BJ (cell line): ENCODE measurements at places on chromosomes 7 and 10.
A peak's percentile ranks its signal among the peaks of the same experiment; 100 is the strongest.

- DNase-seq, result no peak
Observed at GRCh38 chr7:99440195-99440594, 1.5 kb downstream of the CPSF4 start.

DNA sequence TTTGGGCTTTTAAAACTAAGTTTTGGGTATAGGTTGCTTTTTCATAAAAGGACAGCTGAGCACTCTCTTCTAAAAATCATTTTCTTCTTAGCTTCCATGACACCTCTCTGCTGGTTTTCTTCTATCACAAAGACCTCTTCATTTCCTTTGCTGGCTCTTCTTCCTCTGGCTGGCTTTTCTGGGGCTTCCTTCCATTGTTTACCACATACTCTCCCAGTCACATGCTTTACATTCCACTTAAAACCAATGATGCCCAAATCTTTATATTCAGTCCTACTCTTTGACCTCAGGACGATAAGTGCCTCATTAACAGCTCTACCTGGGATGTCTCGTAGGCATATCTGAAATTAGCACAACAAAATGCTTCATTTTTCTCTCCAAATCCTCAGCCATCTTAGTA lies 26.8 kb downstream of the FAM133B start:
- no peak for DNase-seq

DNA sequence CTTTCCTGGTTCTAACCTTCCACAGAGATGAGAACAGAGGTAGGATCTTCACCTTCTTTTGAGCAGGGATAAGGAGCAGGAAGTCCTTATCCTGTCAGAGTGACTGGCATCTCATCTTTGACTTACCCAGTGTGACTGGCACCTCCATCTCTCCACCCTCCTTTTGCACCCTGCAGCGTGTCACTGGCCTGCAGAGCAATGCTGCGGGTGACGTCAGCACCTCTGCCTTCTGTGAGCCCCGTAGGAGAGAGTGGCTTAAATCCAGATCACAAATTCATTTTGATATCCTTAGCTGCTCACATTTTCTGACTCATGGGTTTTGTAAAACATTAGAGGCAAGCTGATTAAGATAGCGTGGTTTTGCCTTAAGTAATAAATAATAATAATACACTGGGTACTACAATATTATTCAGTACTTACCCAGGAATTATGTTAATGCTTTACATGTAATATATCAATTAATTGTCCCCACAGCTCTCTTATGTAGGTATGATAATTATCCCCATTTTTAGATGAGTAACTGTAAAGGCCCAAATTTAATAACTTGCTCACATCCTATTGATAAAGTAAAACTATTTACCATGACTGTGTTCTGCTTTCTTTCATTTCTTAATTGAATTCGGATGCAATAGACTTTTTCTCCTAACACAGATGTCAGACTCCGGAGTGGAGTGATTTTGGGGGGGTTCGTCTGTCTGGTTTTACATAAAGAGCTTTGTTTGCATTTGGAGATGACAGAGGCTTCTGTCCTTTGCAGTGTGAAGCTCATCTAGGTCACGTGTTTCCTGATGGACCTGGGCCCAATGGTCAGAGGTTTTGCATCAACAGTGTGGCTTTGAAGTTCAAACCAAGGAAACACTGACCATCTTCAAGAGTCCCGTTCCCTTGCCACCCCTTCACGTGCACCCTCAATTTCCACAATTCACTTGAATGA lies 24.9 kb downstream of the MSRB2 start:
- no peak for DNase-seq

- DNase-seq, result no peak
Observed at GRCh38 chr7:13307040-13307439, 619.6 kb downstream of the ARL4A start.

- DNase-seq, result no peak
Observed at GRCh38 chr10:19958787-19959186, 142.6 kb downstream of the PLXDC2 start.

- DNase-seq, result no peak
Observed at GRCh38 chr10:14205233-14205632, 125.5 kb downstream of the FRMD4A start.

- peak; percentile 31 for DNase-seq
Observed at GRCh38 chr10:227014-227413, 91.8 kb downstream of the ZMYND11 start.

DNA sequence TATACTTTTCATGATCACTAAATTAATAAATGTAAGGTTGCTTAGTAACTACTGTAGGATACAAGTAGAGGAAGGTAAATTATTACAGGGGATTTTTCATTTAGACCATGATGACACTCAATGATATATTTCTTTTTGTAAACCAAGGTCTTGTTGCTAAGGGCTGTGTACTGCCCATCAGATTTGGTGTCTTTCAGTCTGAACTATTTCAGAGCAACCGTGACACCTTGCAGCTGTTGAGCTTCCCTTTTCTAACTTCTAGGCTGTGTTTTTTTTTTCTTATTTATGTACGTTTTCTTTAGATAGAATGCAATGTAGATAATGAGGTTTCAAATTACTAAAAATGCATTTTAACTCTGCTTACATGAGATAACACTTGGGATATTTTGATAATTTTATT lies 292.0 kb upstream of the MBL2 start:
- DNase-seq, result no peak

DNA sequence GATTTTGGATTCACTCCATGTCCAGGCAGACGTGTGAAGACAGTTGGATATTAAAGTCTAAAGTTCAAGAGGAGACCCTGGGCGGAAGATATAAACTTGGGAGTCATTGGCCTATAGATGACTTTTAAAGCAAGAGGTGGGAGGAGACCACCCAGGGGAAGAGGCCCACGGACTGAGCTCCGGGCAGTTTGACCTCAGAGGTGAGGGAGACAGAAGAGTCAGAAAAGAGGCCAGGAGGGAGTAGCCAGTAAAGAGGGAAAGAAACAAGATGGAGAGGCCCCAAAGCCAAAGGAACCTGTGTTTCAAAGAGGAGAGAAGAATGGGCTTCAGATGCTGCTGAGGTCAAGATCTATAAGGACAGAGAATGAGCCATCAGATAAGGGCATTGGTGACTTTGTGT lies 11.4 kb downstream of the CARD11 start:
- no peak for DNase-seq

DNA sequence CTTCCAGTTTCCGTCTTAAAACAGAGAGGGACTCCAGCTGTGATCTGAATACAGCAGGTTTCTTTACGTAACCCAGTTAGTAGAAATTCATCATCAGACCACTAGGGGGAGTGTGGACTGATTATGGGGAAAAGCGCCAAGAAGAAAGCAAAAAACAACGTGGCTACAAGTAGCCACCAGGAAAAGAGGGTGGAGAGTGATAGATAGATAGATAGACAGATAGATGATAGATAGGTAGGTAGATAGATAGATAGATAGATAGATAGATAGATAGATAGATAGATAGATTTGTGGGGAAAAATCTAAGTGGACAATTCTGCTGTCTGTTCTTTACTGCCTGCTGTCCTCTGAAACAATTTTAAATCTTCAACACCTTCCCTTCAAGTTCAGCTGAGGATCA lies 12.7 kb upstream of the AKR1B10 start:
- DNase-seq, result no peak

DNA sequence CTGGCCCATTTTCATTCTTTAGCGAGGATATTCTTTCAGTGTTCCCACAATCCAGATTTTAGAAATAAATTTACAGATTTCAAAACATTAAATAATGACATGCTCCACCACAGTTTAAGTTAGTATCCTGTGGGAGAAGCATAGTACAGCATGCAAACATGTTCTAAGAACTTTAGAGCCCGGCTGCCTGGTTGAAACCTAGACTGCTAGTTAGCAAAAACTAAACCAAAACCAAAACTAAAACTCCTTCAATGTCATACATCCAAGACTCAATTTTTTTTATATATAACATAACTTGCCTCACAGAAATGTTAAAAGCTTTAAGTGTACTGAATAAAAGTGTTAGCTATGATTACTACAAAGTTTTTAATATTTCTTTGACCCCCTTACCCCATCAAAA lies 17.0 kb downstream of the TRA2A start:
- no peak for DNase-seq

DNA sequence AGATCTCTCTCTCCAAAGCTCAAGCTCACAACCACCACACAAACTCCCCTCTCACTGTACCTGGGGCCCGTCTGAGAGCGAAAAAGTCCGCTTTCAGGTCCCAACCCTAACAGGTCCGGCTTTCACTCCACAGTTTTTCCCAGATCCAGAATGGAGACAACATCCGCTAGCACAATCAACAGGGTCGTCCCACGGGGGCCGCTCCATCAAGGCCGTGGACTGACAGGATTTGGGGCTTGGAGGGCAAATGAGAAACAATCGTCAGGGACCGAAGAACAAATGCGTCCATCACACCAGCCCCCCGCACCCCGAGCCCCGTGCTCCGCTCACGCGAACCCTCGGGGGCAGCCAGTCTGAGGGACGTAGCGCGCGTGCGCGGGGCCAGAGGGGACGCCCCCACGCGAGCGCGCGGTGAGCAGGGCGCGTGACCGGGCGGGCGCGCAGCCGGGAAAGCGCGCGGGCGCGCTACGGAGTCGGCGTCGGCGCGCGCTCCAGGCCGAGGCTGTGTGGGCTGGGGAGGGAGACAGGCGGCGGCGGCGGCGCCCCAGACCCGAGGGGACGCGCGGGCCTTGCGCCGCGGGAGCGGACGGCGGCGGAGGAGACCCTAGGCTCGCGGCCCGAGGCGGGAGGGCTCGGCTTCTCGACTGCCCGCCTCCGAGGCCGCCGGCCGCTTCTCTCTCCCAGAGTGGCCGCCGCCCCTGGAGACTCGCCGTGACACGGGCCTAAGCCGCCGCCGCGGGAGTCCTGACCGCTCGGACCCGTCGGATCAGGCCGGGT lies at the start of gene SLK:
TSS of gene SLK (plus strand) at position 470 of the 777 bp plus-strand sequence. CDS start 606 bp downstream, outside the sequence.
- no peak for DNase-seq

DNA sequence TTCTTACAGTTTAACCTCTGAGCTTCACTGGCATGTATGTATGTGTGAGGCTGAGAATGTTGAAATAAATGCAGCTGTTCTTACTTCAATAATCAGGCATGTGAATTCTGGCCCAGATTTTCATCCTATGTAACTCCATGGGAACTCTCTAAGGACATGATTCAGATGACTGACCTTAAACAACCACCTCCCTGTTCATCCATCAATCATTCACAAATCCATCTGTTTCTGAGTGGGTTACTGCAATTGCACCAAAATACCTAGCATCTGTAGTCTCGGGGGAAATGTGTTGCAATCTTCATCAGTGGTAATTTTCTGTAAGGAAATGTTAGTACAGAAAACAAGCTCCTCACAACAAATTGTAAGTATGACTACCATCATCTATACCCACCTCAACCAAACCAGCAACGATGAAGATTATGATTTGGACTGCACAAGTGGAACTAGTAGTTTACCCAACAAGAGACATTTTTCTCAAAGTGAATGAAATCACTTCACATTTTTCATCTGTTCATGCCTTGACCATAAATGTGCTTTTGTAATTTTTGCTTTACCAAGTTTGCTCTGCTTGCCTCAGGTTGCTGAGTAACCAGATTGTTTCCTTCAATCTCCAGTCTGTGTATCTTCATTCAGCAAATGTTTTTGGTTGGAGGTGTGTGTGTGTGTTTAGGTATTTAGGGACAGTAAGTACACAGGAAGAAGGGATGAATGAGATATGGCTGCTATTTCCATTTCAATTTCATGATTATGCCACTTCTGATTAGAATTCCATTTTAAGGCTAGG lies 65.7 kb upstream of the FZD8 start:
- DNase-seq, result no peak

DNA sequence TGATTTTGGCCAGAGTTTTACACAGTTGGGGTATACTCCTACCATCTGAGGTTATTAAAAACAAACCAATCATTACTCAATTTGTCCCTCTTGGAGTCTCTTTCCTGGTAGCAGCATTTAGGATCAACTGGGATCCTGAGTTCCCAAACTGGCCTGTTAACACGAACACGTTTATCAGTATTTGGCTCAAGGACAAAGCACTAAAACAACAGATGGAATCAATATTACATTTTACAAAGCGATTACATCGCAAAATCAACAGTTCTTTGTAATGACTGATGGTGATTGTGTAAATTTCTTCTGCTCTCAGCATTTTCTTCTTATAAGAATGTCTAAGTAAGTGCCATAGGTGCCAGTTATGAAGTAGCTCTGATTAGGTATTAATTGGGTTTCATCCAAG lies 582.9 kb upstream of the ANKRD30A start:
- DNase-seq, result no peak

DNA sequence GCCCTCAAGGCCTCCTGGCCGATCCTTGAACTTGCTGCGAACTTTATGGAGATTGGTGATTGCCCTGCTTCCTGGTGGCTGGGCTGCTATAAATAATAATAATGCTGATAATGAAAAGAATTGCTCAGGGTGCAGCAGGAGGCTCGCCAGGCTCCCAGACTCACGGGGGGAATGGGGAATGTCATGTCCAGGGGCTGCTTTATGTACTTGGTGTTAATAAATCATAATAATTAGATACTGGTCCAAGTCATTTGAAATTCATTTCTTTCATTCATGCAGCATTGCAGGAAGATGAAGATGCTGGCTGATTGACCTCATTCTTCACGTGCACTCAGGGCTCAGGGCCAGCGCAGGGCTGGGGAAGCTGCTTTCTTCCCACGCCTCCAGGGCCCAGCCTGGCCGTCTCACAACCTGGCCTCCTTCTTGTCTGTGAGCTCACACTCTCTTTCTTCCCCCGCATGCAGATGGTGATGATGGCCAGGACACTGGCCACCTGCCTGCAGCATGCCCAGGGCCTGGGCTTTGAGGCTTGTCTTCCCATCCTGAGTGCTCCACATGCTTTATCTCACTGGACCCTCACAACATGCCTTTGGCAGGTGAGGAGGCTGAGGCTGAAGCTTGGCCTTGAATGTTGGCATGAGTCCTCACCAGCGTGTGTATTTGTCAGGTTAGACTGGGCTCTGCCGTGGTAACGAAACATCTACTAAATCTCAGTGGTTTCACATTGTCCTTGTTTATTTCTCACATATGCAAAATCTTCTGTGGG lies 138.4 kb upstream of the TNS3 start:
- DNase-seq, result peak; percentile 48

GRCh38 chr10:97291357-97292096 lies 910 bp downstream of the ARHGAP19 start:
- DNase-seq, result no peak

DNA sequence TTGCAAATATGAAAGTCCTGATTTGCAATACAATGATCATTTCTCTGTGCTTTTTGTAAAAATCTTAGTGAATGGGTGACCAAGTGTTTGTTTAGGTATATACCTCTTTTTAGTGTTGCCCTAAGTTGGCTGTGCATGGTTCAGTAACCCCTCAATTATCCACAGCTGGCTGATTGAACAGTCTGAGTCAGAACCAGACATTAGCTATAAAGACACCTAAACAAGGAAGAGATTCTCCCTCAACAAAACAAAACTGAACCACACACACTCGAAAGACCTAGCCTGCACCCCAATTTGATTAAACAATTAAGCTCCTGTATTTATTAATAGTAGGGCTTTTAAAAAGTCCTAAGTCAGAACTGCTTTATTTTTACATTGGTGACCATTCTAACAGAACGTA lies 2.8 kb downstream of the RSBN1L start:
- DNase-seq, result no peak

GRCh38 chr10:77036993-77037734 lies 600.4 kb downstream of the KCNMA1 start:
- DNase-seq, result no peak

- no peak for DNase-seq
Observed at GRCh38 chr7:16765436-16765859, 11.9 kb downstream of the TSPAN13 start.
